ENCODE measurements at places on chromosomes 2 and 18. TPM values are rescaled to one million over a fixed set of nuclear protein-coding genes. Genes with fewer than 3 reads are reported as not detected.

Gene ASXL2
- total RNA-seq = 34.0 TPM

DNA sequence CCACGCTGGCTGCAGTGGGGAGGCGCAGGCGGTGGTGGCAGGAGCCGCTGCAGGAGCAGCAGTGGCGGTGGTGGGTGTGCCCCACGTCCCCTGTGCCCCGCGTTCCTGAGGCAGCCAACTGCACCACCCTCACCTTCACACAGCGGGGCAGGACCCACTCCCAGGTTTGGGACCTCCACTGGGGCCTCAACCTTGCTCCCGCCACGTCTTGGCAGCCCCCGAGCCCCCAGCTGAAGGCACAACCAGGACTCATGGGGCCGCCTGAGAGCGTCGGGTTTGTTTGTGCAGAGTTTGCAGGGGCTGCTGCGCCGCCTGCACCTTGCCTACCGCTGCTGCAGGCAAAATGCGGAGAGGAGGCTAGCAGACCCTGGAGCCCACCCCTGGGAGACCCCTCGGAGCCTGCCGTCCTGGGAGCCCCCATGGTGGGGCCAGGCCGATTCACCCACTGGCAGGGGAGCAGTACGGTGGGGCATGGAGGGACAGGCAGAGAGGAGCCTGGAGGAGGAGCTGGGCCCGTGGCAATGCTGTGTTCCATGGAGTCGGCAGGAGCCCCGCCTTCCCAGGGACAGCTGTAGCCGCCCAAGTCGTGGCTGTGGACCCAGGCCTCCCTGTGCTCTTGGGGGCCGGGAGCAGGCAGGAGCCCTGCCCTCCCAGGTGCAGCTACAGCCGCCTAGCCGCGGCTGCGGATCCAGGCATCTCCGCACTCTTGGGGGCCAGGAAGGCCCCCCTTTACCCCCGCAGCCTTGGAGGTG, 14.7 kb upstream of the EML6 start:
- no peak for DNase-seq

- no peak for DNase-seq
Observed at GRCh38 chr2:203584784-203585183, 49.7 kb upstream of the RAPH1 start.

- no peak for DNase-seq
Observed at GRCh38 chr18:37507239-37507638, 58.4 kb downstream of the CELF4 start.

- peak; percentile 57 for DNase-seq
Observed at GRCh38 chr2:109128616-109129355, at the start of gene SH3RF3. SH3RF3 (plus strand) TSS chr2:109129205.

Gene PPIG
- 64.7 TPM for total RNA-seq

Gene RHOB
- total RNA-seq = 28.1 TPM

- no peak for DNase-seq
Observed at GRCh38 chr2:133802409-133803039, 234.3 kb upstream of the NCKAP5 start.

GRCh38 chr2:130916438-130916705, 79.7 kb downstream of the ARHGEF4 start:
- no peak for DNase-seq

DNA sequence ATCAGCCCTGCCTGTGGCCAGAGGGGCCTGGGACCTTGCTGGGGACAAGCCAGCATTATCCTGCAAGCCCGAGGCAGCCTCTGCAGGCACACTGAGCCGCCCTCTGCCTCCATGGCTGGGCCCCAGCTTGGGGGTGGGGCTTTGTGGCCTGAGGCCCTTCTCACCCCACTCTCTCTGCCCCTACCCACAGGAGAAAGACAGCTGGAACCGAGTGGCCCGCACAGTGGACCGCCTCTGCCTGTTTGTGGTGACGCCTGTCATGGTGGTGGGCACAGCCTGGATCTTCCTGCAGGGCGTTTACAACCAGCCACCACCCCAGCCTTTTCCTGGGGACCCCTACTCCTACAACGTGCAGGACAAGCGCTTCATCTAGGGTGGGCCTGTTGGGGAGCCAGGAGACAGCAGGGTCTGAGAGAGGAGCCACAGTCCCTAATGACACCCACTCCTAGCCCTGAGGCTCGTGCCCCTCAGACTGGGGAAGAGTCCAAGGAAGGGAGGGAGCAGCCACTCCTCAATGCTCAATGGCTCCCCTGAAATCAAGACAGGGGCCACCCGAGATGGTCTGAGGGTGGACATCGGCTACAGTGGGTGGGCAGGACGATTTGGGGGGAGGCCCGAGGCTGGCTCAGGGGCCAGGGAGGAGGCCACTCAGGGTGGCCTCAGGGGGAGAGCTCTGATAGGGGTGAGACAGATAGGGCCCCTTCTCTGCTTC, 4.4 kb upstream of the CHRNG start:
- DNase-seq = no peak
